Cerebellar nuclear complex (tissue), 1 donor: ENCODE measurements at places on chromosomes 3 and 15.

DNA sequence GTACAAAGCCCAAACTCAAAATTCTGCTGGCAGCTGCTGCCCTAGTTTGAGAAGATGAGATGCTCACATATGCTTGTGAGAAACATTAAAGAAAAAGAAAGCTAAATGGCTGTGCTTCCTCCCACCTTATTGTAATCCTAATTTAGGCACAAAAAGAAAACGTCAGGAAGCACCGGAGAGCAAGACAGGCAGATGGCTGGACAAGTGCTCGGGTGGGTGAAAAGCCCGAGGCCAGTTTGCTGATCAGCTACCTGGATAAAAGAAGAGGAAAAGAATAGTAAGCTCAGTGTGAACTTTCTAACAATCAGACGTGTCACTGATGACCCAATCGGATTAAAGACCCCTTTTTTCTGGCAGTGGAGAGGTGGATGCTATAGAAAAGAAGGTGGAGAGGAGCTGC lies 368.0 kb upstream of the ATP10A start:
- DNase-seq: no peak

DNA sequence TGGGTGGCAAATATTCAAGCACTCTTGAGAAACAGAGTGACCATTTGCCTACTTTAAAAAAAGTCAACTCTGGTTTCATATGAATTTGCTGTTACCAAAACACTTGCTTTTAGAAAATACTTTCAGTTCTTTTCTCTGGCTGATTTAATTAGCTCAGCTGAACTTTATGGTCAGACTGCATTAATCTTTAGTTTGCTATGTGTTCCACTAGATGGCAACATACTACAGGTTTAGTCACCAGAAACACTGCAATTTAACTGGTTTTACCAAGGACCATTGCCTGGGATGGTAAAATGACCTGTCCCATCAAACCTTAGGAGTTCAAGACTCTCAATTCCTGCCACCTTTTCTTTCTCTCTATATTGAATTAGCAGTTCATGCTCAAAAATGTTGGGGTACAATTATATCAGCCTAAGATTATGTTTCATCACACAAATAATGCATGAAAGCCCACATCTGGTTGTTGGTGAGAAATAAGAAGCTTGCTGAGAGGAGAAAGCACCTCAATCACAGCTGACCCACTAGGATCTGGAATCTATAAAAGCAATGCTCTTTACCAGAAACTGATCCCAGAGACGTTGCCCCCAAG lies 14.2 kb downstream of the EIF4E3 start:
- DNase-seq: no peak

GRCh38 chr15:56099311-56099710 lies 105.9 kb upstream of the NEDD4 start:
- DNase-seq: no peak

GRCh38 chr15:88648357-88649214 lies 9.8 kb downstream of the ISG20 start:
- no peak for DNase-seq

GRCh38 chr3:100782348-100782747 lies 73.1 kb downstream of the TFG start:
- DNase-seq: no peak

GRCh38 chr3:56314842-56315241 lies 153.4 kb downstream of the ERC2 start:
- no peak for DNase-seq

DNA sequence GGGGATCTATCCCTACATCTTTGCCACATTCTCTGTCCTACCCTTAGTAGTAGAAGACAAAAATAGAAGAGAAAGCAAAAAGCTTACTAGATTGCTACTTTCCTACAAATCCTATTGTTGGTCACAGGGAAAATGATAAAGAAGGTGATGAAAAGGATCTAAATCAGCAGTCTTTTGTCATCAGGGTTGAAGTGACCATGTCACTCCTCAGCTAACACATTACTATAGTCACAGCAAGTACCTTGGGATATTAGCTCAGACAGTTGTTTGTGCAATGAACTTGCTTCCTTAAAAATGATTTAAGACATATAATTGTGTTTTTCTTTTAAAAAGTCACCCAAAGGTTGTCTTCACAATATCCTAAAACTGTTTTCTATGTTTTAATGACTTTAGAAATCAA lies 6.3 kb downstream of the ST3GAL6 start:
- DNase-seq: no peak

GRCh38 chr15:38768970-38769369 lies 204.4 kb upstream of the RASGRP1 start:
- DNase-seq: no peak

GRCh38 chr15:26807517-26808427 lies 34.9 kb upstream of the GABRB3 start:
- DNase-seq: no peak

DNA sequence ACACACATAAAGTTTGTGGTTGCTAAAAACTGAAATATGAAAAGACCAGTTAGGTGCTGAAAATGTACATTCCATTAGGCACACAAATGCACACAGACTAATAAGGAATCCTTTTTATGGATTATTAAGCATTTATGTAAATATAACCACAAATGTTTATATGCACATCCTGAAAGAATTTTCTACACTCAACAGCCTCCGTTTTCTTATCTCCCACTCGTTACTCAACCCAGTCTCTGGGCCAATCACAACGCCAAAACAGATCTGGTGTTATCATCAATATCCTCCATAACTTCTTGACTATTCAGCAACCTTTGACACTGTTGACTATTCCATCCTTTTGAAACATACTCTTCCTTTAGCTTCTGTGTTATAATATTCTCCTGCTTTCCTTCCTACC lies 136.4 kb downstream of the ATP8B4 start:
- no peak for DNase-seq

DNA sequence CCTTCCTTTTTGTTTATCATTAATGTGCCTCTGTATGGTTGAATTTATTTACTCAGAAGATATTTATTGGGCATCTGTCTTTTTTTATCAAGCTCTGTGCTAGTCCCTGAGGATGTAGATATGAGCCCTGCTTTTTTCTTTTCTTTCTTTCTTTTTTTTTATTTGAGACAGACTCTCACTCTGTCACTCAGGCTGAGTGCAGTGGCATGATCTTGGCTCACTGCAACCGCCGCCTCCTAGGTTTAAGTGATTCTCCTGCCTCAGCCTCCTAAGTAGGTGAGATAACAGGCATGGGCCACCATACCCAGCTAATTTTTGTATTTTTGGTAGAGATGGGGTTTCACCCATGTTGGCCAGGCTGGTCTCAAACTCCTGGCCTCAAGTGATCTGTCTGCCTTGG lies 58.5 kb downstream of the MBNL1 start:
- no peak for DNase-seq

DNA sequence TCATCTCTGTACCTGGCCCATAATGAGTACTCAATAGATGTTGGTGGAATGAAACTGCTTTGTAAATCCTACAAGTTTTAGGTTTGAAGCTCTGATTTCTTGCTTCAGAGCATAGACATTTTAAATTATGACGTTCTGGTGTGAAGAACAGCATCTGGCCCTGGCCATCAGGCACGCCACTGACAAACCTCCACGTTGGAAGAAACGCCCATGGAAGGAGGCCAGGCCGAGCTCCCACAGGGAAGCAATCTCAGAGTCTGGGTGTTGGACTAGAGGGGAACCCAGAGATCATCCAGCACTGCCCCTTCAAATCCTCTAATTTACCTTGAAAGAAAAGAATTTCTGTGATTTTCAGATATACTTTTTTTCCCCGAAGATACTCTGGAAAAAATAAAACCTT lies 328.1 kb upstream of the RGMA start:
- DNase-seq: no peak

- no peak for DNase-seq
Measured at GRCh38 chr3:173513123-173513522, 115.6 kb downstream of the NLGN1 start.

GRCh38 chr15:77094397-77095030 lies 23.6 kb upstream of the TSPAN3 start:
- no peak for DNase-seq

DNA sequence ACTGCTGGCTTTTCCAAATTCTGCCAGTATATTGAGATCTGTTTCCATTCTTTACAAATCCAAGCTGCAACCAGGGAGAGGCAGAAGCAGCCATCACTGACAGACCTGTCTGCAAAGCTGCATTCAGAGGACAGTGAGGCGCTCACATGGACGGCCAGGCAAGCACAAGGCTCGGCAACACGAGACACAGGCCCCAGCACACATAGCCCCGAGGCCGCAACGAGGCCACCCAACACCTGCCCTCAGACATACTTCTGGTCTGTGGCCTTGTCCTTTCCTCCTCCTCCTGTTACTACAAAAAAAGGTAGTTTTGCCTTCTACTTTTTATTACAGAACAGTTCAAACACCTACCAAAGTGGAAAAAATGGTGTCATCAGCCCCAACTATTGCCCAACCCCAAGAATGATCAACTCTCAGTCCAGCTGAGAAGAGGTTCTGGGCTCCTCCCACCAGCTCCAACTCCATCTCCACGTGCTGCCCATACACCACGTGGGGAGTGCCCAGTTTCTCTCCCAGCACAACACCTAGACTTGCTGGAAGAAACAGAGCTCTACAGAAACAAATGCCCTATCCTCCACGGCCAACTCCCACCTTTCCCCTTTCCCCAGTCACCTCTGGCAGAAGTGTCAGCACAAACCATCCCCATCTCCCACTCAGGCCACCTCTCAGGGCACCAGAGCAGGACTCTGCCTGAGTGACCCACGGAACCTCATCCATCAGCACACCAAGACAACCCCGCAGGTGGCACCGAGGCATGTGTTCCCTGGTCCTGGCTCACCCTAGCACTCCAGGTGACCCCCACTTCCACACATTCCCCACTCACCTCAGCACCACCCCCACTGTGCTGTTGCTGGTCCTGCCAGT lies 7.4 kb downstream of the ZXDC start:
- no peak for DNase-seq

DNA sequence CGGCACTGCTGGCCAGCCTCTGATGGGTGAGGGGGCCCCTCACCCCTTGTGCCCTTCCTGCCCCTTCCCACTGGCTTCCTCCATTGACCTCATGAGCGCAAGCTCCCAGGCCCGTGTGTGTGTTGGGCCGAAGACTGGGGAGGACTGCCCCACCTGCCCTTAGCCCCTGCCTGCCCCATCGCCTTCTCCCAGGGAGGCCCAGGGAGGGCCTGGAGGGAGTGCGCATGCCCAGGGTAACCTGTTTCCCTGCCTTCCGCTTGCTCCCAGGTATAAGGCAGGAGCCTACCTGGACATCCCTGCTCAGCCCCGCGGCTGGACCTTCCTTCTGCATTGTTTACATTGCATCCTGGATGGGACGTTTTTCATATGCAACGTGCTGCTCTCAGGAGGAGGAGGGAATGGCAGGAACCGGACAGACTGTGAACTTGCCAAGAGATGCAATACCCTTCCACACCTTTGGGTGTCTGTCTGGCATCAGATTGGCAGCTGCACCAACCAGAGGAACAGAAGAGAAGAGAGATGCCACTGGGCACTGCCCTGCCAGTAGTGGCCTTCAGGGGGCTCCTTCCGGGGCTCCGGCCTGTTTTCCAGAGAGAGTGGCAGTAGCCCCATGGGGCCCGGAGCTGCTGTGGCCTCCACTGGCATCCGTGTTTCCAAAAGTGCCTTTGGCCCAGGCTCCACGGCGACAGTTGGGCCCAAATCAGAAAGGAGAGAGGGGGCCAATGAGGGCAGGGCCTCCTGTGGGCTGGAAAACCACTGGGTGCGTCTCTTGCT lies 8.8 kb downstream of the DLL4 start:
- DNase-seq: no peak

GRCh38 chr3:40016391-40016790 lies 207.0 kb downstream of the MYRIP start:
- no peak for DNase-seq

DNA sequence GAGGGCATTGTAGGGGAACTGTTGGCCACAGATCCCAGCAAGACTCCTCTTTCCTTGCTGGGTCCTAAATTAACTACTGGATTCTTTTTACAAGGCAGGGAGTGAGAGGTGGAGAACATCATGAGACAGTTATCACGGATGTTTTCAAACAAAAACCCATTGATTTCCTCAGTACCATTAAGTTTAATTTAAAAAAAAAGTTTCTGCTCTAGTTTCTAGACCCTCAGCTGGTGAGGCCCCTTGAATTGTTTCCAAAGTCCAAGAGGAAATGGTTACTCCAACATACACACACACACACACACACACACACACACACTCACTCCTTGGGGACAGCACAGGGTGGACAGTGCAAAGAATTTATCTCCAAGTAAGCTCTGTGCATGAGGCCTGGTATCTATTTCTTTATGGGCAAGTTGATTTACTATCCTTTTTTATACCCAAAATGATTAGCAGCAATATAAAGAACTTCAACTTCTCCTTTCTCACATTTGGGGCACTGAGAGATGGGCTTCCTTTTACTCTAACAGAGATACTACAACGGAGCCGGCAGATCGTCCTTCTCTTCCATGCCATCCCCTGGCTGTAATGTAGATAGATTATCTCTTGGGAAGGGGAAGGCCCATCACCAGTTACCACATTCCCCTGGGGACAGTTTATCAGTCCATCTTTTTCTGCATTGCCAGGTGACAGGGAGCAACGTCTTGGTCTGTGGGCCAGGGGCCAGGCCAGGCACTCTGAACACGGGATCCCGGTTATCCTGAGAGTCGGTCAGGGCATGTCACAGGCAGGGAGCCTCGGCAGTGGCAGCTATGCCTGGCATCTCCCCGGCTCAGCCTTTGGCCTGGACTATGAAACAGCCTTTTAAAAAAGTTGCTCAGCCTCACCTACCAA lies 54.7 kb downstream of the CORO2B start:
- DNase-seq: no peak

DNA sequence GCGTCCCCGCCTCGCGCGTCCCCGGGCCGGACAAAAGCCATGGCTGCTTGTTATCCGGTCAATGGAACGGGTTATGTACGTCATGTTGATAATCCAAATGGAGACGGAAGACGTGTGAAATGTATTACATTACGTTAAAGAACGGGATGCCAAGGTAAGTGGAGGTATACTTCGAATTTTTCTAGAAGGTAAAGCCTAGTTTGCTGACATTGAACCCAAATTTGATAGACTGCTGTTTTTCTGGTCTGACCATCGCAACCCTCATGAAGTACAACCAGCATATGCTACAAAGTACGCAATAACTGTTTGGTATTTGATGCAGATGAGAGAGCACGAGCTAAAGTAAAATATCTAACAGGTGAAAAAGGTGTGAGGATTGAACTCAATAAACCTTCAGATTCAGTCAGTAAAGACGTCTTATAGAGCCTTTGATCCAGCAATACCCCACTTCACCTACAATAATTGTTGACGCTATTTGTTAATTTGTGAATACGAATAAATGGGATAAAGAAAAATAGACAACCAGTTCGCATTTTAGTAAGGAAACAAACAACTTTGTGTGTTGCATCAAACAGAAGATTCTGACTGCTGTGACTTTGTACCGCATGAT lies 19.8 kb downstream of the WDR73 start:
- DNase-seq: no peak

GRCh38 chr15:70867911-70868467 lies 14.0 kb upstream of the LARP6 start:
- no peak for DNase-seq

DNA sequence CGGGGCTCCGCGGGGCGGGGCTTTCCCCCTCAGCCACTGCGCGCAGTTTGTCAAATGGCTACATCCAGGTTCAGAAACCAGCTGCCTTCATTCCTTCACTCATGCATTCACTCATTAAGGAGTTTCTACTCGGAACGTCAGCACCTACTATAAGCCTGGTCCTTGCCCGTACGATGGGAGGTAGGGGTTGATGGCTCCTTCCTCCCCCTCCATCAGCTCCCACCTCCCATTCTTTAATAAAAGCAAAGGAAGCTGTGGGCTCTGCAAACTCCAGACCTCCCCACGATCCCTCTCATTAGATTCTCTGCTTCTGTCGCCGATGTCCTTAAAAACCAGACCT lies 267 bp upstream of the CFAP92 start:
- no peak for DNase-seq
